ENCODE measurements at places on chromosomes 4 and X.
A peak's percentile ranks its signal among the peaks of the same experiment; 100 is the strongest.

GRCh38 chr4:142845293-142846107 lies 601 bp downstream of the INPP4B start:
- no peak for DNase-seq

DNA sequence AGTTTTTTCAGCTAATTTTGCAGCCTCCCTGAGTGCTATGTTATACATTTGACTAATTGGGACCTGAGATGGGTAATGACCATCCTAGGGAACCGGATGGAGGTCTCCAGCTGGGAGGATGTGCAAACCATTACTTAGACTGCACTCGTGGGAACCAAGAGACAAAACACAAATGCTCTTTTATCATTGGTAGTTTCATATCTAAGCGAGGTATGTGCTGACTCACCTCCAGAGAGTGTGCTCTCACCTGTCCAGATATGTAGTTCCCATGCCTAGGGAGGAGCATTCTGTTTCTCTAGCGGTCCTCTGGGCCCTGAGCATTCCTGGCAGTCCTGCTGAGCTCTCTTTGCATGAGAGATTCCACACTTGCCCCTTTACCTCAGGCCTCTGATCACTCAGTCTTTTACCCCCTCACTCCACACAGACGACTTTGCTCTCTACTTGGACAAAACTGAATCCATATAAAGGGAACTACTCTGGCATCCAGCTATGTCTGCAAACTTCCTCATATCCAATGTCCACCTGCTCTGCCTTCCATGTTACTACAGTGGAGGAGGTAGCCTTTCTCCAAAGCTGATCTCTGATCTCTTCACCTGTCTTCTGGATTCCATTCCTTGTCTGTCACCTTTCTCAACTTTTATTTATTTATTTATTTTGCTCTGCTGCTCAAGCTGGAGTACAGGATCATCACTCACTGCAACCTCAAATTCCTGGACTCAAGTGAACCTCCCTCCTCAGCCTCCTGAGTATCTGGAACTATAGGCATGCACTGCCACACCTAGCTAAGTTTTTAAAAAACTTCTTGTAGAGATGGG lies 88.4 kb downstream of the LRP2BP start:
- no peak for DNase-seq

DNA sequence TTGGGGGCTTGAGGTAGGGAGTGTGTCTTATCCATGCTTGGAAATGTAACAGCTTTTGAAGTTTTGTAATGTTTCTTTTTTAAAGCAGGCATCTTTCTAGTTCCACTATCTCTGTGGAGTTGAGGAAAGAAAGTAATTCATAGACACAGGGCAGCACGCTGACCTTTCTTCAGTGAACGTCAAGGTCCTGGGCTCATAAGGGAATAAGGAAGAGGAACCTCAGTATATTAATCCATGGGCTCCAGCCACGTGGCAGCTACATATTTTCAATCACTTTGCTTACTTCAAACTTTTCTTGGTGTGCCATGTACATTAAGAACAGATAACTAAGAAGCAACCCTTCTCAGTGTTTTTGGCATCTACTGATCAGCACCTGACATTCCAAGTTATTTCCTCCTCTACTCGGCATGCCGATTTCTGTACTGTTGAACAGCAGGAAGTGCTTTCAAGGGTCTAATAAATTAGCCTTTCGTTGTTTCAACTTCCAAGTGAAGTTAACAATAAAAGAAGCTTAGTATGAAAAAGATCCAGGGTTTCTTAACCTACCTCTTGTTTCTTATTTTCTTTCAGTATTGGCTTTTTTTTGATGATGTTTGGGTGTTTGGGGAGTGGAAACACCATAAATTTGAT lies 88.2 kb downstream of the SORBS2 start:
- no peak for DNase-seq

- no peak for DNase-seq
Observed at GRCh38 chr4:180999217-180999616, 1244.0 kb upstream of the TENM3 start.

- DNase-seq, result no peak
Observed at GRCh38 chr4:165457793-165458192, 79.0 kb downstream of the CPE start.

- DNase-seq, result no peak
Observed at GRCh38 chr4:148207068-148207467, 235.1 kb downstream of the NR3C2 start.

- peak; percentile 7 for DNase-seq
Observed at GRCh38 chrX:68146054-68146453, 287.2 kb downstream of the OPHN1 start.

- DNase-seq, result no peak
Observed at GRCh38 chr4:95602872-95603271, 54.1 kb upstream of the UNC5C start.

- no peak for DNase-seq
Observed at GRCh38 chrX:95071052-95071451, 1397.0 kb downstream of the FAM133A start.

- no peak for DNase-seq
Observed at GRCh38 chr4:87053802-87054767, 119.3 kb downstream of the AFF1 start.

DNA sequence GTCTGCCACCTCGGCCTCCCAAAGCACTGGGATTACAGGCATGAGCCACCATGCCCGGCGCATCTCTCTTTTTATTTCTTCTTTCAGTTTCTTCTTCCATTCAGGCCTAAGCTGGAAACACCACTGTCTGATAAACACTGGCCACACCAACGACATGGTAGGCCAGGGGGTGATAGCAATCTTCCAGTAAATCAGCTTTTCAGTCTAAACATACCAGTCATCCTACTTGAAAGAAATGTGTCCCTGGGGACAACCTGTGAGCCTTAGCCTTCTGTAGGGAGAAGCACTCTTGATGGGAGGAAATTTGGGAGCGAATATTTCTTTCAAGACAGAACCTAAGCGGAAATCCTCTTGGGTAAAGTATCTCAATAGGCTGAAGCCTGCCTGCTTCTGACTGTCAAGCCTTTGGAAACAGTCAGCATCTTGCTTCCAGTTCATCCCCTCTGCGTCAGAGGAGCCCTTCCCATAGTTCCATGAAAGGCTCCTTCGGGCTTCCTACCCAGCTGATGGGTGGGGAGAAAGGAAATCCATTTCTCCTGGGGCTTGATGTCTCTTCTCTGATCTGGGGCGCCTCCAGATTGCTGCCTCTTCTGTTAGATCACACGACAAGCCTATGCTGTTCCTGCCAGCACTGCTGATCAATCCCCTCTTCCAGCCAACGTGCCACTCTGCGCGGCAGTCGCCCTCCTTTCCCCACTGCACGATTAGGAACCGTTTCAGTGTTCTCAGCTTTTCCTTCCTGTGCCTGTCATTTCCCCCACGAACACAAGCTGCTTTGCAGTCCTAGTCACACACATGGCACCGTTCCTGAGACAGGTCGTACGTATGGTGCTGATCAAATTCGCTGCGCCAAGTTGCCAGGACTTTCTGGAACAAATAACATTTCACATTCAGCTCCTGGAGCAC lies 49.5 kb upstream of the CBR4 start:
- no peak for DNase-seq

- no peak for DNase-seq
Observed at GRCh38 chr4:83569429-83569828, 33.5 kb downstream of the GPAT3 start.

- DNase-seq, result peak; percentile 48
Observed at GRCh38 chr4:100848841-100849240, 331.0 kb upstream of the EMCN start.
